Stimulated activated CD8-positive, alpha-beta memory T cell treated with anti-CD3 and anti-CD28 coated beads, Interleukin-15, amount 100 ng/mL, for 4 hours (primary cell): ENCODE measurements at places on chromosomes 2 and 18.

- no peak for DNase-seq
Observed at GRCh38 chr18:23373570-23373969, 79.5 kb upstream of the RIOK3 start.

DNA sequence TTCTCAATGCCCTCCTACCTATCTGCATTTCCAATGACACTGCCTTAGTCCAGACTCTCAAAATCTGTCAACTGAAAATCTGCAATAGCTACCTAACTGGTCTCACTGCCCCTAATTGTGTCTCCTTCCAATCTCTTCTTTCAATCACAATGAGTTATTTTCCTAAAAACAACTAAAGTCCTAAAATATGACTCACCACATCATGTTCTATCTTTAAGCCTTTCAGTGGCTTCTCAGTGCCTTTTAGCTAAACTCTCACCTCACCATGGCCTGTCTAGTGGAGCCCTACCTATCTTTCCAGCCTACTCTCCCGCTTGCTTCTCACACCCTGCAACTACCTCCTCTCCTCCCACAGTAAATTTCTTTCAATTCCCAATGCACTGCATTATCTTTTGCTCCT, 220.9 kb upstream of the PKDCC start:
- DNase-seq = no peak

DNA sequence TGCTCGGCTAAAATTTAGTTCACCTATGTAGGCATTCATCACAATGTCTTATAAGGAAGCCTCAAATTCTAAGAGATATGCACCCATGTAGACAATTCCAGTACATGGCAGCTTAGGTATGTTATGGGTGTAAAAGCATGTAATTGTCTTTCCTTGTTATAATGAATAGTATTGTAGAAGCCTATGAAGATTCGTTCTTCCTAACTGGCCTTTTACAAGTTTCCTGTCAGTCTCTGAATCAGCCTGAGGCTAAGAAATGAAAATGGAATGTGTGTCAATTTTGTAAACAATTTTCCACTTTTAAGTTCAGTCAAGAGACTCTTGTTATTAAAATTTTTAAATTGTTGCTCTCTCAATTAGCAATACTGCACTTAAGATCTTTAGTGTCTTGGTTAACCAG, 189.9 kb upstream of the GALNT5 start:
- DNase-seq = no peak

- no peak for DNase-seq
Observed at GRCh38 chr18:22293417-22293816, 124.0 kb downstream of the GATA6 start.

- DNase-seq = no peak
Observed at GRCh38 chr2:218788529-218789255, 6.7 kb downstream of the CYP27A1 start.

DNA sequence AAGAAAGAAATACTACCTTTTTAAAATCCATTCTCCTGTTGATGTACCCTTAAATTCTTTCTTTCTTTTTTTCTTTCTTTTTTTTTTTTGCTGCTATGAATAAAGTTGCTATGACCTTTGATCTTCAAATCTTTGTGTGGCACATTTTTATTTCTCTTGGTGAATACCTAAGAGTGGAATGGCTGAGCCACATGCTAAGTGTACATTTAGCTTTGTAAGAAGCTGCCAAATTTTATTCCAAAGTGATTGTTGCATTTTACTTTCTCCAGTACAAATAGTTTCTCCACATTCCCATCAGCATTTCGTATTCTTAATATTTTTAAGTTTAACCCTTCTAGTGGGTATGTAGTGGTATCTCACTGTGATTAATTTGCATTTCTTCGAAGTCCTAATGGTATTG, 88.8 kb upstream of the RAB27B start:
- no peak for DNase-seq

- no peak for DNase-seq
Observed at GRCh38 chr2:117714745-117715417, 99.6 kb upstream of the DDX18 start.

DNA sequence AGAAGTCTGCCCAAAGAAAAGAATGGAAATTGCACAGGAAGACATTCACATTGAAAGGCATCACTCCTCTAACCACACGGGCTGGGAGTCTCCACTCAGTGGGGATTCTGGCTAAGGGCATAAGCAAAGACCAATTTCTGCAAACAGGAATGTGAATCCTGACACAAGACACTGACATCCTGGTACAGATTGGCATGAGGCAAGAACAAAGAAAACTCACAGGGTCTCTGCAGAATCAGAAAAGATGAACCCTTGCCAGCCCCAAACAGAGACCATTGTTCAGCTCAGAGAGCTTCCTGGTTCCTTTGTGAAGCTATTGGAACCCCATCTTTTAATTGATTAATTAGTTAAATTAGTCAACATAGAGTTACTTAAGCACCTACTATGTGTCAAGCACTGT, 82.3 kb downstream of the UPP2 start:
- no peak for DNase-seq

DNA sequence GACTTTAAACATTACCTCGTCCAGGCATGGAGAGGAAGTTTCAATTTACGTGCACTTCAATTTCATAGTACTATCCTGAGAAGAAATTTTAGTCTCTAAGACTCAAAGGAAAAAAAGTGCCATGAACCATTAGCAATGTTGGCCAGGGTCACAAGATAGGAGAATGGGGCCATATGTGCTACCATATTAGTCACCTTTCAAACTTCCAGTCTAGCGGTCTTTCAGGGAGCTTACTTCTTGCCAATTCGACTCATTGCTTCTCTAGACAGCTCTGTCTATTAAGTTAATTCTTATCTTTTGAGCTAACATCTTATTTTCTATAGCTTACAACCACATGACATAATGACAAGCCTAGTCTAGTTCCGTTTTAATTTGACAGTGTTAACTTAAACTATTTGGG, 129.1 kb downstream of the ANKRD44 start:
- DNase-seq = no peak

DNA sequence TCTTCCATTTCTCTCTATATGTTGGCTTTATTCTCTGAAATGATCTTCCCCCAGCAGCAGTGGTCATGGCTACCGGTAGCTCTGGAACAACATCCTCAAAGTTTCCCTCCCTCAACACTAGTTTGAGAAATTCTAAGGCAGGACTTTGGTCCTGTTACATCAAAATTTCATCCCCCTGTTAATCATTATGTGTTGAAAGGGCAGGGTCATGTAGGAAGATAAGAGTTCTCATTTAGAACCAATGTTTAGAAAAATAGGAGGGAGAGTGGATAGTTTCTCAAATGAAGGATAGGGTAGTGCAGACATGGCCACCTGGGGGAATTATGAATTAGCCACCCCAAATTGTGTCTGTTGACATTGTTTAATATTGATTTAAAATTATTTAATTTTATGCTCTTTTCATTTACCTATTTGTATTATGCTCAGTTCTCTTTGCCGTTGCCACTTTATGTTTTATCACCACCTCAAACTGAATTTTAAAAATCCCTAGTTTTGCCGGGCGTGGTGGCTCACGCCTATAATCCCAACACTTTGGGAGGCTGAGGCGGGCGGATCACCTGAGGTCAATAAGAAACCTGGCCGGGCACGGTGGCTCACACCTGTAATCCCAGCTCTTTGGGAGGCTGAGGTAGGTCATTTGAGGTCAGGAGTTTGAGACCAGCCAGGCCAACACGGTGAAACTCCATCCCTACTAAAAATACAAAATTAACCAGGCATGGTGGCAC, 22.3 kb downstream of the EML4 start:
- DNase-seq = no peak

DNA sequence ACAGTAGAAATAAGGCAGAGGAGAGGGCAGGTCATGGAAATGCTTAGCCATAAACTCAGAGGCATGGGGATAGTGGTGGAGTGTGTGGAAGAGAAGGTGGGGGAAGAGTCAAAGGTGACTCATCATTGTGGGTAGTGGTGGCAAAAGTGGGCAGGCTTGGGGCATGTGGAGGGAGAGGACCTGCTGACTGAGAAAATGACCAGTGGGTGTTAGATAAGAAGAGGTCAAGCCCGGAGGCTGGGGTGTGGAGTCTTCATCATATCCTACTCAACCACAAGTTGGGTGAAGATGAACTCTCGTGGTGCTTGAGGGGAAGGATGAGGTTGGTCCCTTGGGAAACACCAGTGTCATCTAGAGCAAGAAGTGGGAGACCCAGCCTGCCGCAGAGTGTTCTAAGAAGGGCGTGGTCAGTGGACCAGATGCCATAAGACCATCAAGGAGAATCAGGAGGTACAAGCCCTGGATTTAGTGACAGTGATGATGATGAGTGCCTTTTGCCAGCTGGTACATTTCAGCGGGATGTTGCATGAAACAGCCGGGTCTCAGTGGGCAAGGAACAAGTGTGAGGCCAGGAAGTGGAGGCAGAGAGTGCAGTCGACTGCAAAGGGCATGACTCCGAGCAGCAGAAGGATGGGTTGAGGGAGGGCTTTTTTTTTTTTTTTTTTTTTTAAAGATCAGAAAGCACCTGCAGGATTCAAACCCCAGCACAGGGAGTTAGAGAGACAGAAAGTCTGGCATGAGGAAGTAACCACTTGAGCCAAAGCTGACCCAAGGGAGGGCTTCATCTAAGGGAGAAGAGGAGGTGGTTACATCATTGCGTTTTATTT, 122.6 kb upstream of the SPRED2 start:
- DNase-seq = no peak

DNA sequence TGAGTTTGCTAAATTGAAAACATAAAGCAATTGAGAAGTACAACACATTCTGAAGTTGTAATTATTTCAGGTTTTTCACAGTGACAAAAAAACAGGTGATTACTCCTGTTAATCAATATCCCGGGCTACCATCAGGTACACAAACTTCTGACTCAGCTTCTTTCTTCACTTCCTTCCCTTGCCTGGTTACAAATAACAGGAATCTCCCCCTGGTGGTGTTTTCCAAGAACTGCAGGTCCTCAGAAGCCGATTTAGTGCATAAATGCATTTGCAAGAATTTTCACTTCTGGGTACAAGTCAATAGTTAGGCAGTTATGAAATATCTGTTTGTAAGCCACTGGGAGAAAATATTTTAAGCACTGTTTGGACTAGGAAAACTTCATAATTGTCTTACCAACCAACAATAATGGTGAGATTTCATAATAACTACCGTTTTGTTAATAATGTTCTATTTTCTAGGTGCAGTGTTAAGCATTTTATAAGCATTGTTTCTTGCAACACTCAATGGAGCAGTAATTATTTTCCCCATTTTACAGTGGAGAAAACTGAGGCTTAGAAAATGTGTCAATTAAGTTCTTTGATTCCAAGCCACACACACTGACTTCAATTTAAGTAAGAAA, 12.4 kb upstream of the GMCL1 start:
- DNase-seq = peak; percentile 65

DNA sequence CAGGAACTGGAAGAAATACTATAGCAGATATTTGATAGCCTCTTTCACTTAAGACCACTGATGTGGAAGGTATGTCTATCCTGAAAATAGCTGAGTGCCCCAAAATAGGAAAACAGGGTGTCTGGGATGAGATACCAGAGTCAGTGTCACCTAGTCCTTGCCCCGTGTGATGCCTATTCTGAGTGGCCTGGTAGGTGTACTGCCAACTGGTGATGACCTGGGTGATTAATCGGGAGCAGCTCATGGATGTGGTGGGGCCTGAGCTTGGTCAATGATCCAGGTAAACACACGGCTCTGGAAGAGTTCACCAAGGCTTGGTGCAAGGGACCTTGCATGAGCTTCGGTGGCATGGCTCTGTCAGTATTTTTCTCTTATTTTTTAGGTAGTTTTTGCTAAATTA, 95.2 kb downstream of the TANC1 start:
- DNase-seq = no peak

DNA sequence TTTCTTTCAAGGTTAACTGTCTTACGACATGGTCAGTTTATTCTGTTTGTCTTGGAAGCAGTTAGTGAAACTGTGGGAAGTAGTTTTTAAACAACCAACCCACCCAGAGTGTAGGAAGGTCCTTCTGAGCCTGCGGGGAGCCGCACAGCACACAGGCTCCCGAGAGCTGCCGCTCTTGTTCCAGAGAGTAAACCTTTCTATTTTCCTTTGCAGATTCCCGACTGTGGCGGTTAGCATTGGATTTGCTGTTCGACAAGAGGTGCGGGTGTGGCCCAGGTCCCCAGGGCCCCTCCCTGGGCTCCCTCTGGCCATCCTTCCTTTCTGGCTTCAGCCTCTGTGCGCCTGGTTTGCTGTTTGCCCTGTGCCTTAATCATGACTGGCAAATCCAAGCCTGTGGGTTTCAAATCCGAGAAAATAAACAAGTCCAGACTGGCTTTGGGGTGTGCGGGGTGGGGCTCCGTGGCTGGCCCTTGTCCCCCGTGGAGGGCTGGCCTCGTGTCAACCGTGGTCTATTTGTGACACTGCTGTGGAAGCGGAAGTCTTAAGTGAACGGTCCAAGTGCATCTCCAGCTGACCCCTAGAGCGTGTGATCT, 30.7 kb downstream of the IMPA2 start:
- no peak for DNase-seq

GRCh38 chr2:196792865-196793264, 6.6 kb downstream of the GTF3C3 start:
- no peak for DNase-seq

DNA sequence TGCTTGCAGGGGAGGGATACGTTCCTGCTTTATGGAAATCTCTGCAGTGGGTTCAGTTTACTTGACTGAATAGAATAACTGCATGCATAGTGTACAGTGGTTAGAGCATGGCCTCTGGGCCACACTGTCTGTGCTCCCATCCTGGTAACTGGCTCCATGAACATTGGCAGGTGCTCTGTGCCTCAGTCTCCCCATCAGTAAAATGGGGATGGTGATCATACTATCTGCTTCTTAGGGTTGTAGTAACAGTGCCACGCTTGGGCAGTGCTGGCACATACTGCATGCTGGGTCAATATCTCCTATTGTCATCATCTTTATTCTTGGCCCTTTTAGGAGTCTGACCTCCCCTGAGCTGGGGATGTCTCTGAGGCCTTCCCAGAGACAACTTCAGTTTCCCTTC, 117.3 kb downstream of the CTIF start:
- DNase-seq = no peak

- DNase-seq = no peak
Observed at GRCh38 chr18:52216109-52216508, 123.9 kb upstream of the DCC start.

- DNase-seq = no peak
Observed at GRCh38 chr2:157312866-157313486, 12.6 kb downstream of the ERMN start.

GRCh38 chr2:170719810-170720209, 4.7 kb downstream of the SP5 start:
- no peak for DNase-seq

DNA sequence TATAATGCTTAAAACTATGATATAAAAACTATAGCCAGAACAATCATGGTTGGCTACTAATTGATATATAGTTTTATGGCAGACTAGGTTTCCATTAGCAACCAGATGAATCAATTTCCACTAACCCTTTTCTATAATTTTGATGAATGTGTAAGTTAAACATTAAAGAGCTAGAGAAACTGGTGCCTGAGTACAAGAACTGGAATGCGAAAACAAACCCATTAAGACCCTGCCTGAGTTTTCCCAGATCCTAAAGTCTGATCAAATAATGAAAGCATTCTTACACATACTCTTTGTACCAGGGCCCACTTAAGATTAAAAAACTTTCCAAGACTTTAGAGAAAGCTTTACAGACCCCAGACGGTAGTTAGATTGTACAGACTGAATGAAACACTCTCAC, 21.3 kb downstream of the MRPL19 start:
- no peak for DNase-seq

GRCh38 chr2:35082072-35082471, 1273.5 kb upstream of the CRIM1 start:
- no peak for DNase-seq
